GM13976 (cell line): ENCODE measurements at places on chromosomes 4 and X.
A peak's percentile ranks its signal among the peaks of the same experiment; 100 is the strongest.

GRCh38 chr4:105472871-105473323, 965 bp downstream of the PPA2 start:
- DNase-seq = no peak

DNA sequence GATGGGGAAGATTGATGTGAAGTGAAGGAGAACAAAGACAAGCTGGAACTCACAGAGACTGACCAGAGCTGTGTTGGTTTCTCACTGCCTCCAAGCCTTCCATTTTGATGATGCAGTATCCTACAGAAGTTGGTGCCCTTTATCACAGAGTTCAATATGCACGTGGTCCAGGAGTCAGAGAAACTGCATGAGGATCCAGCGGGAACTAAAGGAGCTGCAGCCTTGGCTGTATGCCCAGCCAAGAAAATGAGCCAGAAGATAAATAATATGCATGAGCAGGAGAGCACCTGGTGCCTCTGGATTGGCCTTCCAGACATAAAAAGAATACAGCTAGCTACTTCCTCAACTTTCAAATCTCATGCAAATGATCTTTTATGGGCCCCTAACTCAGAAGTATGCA, 44.3 kb upstream of the DCLK2 start:
- DNase-seq = no peak

DNA sequence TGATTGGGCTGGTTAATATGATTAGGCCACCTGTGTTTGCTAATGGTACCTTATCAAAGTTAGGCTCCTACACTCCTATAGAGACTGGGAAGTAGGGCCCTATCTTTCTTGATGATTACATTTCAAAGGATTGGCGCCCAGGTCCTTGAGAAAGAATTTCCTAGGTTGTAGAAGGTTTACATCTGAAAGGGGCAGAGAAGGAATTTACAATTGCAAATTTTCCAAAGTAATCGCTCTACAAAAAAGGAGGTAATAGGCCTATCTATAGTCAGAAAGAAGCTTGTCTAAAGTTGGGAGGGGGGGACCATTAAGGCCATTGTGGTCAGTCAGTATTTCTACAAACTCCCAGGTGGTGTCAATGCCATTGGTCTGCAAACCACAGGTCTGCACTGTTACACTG, 638.4 kb downstream of the IL1RAPL1 start:
- DNase-seq = no peak

GRCh38 chr4:40731792-40732245, 17.9 kb upstream of the NSUN7 start:
- no peak for DNase-seq

DNA sequence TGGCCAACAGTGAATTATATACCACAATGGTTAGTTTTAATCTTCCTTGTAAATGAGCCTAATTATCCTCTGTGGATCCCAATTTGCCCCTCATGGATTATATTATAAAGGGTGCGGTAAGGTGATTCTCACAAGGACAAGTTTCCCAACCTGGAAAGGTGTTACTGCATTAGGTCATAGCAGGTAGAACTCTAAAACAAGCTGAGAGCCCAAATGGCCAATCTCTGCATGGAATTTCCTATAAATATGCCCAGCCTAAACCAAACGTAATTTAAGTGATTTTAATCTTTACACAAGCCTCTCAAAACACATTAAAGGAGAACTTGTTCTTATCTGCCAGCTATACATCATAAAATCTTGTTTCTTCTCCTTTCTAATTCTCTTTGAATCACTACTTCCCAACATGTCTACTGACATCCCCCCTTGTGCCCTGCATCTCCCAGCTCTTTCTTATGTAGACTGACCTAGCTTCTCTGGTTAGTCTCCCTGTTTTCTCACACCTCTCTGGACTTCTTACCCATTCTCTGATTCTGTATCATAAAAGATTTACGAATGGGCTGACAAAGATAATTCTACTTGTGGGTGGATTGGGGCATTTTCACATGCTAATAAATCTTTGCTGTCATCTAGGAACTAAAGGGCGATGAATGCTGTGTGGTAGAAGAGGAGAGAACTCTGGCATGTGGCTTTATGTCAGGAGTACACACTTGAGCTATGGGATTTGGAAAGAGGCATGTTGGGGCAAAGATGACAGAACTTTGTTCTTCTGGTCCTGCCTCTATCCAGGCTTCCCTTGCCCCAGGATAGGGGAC, 94.3 kb upstream of the PGRMC2 start:
- DNase-seq = no peak

DNA sequence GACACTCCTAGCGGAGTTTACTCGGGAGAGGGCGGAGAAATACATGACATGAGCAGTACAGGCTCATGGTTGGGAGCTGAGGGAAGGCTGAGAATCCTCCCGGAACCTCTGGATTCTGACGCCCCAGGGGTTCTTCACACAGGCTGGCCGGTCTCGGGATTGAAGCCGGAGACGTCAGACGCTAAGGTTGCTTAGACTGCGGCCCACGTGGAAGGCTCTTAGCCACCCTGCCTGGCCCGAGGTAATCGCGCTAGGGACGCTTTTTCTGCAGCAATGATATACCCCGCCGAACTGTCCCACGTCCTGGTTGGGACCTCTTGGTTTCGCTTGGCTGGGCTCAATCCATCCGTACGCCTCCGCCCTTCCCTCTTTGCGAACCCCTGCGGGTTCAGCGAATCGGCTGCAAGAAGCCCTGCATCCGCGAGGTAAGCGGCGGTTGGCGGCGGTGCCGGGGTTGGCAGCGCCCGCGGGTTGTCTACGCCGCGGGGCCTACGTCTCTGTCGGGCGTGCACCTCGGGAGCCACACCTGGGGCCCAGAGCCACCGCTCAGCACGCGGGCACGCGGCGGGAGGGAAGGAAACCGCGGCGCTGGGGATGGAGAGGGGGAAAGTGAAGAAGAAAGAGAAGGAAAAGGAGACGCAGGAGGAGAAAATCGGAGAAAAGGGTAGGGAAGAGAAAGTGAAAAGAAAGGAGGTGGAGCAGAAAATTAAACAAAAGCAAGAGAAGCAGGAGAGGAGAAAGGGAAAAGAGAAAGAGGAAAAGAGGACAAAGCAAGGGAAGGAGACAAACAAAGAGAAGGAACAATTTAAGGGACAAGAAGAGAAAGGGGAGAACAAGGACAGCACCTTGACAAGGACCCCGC, at the start of gene ARL9:
TSS of gene ARL9 (plus strand) at position 523 of the 862 bp plus-strand sequence. CDS start at position 595, 72 bp downstream.
- DNase-seq = peak; percentile 52

DNA sequence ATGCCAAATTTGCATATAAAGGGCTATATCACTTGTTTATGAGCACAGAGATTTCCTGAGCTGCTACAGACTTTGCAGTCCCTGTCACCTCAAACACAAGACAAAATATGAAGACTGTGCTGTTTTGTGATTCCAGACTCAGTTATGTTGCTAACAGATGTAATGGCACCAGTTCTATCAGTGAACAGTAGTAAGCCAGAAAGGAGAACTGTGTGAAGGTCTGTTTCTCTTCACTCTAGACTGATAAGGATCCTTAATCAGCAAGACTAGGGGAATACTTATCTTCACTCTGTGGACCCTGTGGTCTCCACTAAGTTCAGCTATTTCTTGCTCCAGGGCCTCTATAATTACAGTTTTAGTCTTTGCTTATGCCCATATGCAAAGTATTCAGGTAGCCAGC, 82.7 kb downstream of the ANXA5 start:
- DNase-seq = no peak

GRCh38 chr4:77826275-77826674, 7.1 kb upstream of the CNOT6L start:
- no peak for DNase-seq

- no peak for DNase-seq
Measured at GRCh38 chr4:135411251-135411650, 1209.7 kb upstream of the PABPC4L start.

- no peak for DNase-seq
Measured at GRCh38 chr4:69896530-69897116, 34.2 kb upstream of the CSN1S1 start.

DNA sequence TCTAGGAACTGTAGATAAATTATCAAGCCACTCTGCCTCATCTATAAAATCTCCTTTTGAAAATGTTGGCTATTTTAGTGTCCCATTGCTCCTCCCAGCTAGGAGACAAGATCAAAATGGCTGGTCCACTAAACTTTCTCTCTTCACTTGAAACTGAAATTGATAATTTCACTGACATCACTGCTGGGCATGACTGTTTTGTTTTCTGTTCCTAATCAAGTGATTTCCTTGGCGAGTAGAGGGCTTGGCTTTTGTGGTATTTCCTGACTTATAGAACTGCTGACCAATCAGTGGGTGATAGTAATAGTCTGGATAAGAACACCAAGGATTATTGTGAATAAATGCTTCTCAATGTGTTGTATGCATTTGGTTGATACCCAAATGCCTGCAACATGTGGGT, 2152.9 kb downstream of the ARAP2 start:
- DNase-seq = no peak

DNA sequence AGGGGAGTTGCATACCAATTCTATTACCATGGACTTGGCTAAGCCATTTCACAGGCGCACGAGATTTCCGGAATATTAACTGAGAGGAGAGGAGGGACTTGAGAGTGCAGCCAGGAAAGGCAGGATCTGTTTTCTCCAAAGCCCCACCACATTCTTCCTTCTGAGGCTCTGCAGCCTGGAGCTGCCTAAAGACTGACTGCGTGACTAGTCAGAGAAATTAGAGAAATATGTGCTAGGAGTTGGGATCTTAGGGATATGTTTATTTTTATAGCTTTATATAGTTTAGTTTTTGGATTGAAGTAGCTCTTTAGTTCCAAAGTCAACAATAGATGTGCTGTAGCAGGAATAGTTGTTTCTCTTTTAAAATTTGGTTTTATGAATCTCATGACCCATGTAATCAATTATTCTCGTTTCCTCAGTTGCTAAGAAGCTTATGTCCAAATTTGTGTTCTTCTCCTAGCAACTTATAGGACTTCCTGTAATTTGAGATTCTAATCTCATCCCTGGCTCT, 300.1 kb upstream of the DDX53 start:
- no peak for DNase-seq

GRCh38 chr4:89438102-89438831, 130.7 kb upstream of the GPRIN3 start:
- peak; percentile 43 for DNase-seq

- DNase-seq = no peak
Measured at GRCh38 chrX:21974011-21974385, 33.5 kb downstream of the SMS start.

DNA sequence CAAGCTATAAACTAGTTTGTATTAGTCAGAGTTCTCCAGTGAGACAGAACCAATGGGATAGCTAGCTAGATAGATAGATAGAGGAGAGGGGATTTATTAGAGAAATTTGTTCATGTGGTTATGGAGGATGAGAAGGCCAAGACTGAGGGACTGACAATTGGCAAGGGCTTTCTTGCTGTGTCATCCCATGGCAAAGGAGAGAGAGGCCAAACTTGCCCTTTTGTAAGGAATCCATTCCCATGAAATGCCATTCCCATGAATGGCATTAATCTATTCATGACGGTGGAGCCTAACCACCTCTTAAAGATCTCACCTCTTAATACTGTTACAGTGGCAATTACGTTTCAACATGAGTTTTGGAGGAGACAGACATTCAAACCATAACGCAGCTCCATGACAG, 58.1 kb downstream of the LINC00632 start:
- no peak for DNase-seq

DNA sequence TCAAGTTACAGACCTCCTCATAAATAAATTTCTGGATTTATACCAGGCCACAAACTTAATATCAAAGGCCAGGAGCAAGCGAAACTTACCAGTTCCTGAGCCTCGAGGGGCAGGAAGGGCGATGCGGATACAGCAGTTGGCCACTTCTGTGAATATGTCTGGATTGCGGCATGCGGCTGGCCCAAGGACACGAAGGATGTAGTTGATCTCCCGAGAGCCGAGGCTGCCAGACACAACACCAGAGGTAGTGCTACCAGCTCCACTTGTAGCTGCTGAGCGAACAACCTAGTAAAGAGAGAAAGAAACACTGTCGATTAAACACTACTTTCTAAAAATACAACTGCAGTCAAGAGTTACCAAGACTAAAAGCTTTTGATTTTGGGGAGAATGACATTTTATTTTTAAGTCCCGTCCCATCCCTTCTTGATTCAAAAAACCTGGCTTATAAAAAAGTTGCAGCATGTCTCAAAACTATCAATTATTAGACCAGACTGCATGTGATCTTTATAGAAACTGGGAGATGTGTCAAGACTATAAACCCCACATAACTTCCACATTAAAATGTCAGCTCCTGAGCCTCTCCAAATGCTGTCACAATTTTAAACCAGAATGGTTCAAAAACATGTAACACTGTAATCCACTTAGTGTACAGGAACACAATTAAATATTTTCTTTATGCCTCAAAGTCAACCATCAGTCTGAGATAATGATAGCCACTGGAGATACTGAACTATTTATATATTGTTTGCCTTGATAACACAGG, 105.6 kb downstream of the HUWE1 start:
- DNase-seq = no peak
